ENCODE measurements at places on chromosomes 2 and 18.

- no peak for DNase-seq
Observed at GRCh38 chr2:235523021-235523420, 29.2 kb downstream of the AGAP1 start.

GRCh38 chr2:216235462-216235861 lies 126.3 kb downstream of the XRCC5 start:
- DNase-seq: no peak

GRCh38 chr2:43084699-43085091 lies 141.7 kb downstream of the ZFP36L2 start:
- no peak for DNase-seq

GRCh38 chr2:66508484-66509071 lies 73.7 kb downstream of the MEIS1 start:
- DNase-seq: no peak

DNA sequence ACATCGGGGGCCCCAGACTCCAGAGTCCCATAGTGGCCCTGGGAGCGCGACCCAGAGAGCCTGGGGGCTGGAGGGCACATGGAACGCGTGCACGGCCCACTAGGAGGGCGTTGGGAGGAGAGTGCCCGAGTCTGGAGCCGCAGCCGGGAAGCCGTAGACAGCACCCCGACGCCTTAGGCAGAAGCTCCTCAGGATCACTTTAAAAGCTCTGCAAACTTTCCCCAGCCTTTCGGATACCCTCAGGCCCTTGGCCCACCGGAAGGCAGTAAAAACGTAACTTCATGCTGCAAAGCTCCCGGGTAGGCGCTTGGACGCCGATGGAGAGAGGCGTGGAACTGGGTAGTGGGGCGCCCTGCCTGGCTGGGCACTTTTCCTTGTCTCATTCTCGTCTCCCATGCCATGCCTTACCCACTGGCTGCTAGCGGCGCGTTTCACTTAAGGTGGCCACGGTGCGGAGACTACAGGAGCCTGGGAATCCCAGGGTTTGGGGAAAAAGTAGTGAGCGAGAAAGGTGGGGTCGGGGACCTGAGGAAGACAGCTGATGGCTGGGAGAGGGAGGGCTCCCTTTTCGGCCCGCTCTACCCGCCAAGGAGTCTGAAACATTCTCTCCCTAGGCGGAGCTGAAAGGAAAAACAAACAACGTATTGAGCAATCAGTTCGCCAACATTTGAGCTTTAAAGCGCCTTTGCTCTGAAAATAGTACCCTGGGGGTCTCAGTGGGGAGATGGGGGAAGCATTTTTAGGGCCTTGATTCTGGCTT lies 141.8 kb downstream of the MEIS1 start:
- DNase-seq: no peak

DNA sequence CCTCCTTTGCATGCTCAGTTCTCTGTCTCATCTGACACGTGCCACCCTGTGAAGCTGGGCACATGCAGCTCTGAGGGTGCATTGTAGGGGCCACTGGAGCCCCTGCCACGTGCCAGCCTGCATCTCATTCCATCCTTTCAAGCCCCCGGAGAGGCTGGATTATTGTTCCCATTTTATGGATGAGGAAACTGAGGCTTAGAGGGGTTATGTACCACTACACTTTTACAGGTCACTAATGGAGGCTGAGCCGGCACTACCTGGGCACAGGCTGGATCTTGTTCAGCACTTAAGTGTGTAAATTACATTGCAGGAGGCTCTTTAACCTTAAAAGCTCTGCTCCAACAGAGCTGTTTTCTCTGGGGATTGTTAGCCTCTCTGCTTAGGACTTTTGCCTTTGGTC lies 47.5 kb downstream of the KCNIP3 start:
- no peak for DNase-seq

DNA sequence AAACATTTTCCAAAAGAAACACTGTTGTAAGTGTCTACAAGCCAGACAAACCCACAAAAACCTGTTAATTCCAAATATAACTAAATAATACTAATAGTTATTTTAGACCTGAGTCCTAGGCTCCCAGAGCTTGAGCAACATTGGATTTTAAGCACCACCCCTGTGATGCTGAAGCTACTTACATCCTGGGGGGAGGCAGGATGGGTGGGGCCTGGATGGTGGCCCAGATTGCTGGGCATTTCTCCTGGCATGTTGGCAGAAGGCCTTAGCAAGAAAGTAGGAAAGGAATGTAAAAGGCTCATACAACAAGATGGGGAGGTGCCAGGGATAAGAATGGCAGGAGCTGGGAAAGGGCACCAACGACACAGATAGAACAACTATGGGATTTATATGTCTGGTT lies 50.7 kb upstream of the OTX1 start:
- peak; percentile 37 for DNase-seq

DNA sequence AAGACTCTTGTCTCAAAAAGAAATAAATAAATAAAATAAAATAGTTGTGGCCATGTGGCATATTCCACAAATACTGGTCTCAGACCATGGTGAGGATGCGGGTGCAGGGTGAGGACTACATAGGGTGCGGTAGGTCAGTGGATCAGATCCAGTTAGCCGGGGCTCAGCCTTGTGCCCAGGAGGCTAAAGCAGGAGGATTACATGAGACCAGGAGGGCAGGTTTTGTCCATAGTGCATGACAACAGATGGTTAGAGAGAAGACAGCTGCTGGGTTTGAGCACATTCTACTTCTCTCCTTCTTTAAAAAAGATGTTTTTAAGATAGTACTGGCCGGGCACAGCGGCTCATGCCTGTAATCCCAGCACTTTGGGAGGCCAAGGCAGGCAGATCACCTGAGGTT lies 12.8 kb upstream of the PSD4 start:
- DNase-seq: no peak

GRCh38 chr2:208546860-208547650 lies 140.5 kb downstream of the PTH2R start:
- DNase-seq: no peak

- DNase-seq: no peak
Observed at GRCh38 chr2:28544922-28545589, 49.2 kb downstream of the PLB1 start.

DNA sequence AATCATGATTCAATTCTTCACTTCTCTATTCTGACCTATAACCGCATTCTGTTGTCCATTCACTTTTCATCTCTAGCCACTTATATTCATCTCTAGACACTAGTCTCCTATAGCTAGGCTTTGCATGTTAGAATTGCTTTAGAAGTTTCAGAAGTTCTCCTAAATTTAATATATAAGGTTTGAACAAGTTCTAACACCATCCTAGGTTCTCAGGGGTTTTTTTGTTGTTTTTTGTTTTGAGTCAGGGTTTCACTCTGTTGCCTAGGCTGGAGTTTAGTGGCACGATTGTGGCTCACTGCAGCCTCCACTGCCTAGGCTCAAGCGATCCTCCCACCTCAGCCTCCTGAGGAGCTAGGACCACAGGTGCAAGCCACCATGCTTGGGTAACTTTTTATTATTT lies 19.9 kb downstream of the WDSUB1 start:
- no peak for DNase-seq

GRCh38 chr2:58633613-58634365 lies 392.7 kb upstream of the FANCL start:
- peak; percentile 42 for DNase-seq

GRCh38 chr2:184769023-184769422 lies 170.7 kb downstream of the ZNF804A start:
- DNase-seq: peak; percentile 77

- no peak for DNase-seq
Observed at GRCh38 chr2:151978709-151979108, 120.1 kb downstream of the CACNB4 start.

DNA sequence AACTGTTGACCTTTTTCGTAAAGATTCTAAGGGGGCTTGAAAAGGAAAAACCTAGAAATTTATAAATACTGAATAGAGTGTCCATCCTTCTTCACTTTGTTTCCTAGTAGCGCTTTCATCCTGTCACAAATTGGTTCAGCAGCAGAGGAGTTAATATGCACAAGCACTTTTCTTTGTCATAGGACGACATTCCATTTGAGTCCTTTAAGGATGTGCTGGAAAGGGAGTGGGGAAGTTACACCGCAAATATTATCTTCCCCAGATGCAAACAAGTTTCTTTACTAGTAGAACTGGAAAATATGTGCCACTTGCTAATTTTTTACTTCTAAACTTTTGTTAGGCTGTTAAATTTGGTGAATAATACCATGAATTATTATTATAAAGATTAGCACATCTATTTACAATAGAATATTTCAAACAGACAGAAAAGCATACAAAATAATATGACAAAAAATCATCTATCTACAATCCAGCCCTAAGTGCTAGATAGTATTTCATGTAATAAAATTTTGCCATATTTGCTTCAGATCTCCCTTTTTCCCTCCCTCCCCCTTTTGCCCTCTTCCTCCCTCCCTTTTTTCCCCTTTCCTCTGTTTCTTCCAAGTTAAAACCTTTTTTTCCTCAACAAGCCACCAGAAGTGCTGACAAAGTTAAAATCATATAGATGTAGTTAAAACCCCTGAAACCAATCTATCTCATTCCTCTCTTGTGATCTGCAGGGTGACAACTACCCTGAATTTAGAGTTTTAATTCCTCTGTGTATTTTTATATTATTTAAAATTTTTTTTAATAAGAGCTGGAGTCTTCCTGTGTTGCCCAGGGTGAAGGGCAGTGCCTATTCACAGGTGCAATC lies 50.5 kb upstream of the MAP4K3 start:
- DNase-seq: no peak

GRCh38 chr18:57589161-57589560 lies 2.7 kb upstream of the FECH start:
- no peak for DNase-seq

- no peak for DNase-seq
Observed at GRCh38 chr2:85269959-85270358, 57.8 kb downstream of the TGOLN2 start.

- no peak for DNase-seq
Observed at GRCh38 chr2:213079756-213080155, 71.7 kb downstream of the IKZF2 start.

GRCh38 chr2:144515696-144516410 lies 4.1 kb downstream of the ZEB2 start:
- DNase-seq: no peak

GRCh38 chr2:225340923-225341322 lies 58.6 kb upstream of the NYAP2 start:
- no peak for DNase-seq

DNA sequence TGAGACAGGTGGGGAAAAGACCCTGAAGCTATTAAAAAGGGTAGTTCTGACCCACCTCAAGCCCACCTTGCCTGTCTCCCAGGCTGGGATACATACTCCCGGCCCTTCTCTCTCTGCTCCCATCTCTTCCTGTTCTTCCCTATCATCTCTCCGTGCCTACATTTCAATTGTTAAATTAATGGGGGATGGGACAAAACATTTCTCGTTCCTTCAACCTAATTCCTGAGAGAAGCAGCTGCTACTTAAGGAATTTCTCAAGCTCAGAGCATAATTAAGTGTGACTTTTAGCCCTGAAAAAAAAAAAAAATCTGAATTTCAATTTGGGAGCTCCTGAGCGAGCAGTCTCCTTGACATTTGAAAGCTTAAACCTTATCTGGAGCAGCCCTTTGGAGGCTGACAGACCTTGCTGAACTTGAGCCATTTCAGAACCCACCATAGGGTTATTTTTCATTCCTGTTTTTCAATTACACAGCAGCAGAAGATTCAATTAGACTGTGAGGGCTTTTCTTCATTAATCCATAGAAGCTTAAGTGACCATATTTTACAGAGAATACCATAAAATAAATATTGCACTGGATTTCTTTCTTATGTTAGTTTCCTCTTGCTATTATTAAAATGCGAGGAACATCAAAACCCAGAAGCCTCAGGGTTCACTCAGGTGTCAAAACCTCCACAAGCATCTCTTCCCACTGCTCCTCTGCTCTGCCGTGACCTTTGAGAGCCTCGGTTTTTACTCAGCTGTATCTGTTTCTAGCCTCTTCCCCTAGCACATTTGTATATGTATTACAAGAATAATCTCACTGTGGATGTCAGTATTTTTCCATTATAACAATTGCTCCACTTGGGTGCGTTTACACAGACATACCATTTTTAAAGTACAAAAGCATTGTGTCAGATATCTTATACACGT lies 125.7 kb downstream of the B3GNT2 start:
- no peak for DNase-seq

DNA sequence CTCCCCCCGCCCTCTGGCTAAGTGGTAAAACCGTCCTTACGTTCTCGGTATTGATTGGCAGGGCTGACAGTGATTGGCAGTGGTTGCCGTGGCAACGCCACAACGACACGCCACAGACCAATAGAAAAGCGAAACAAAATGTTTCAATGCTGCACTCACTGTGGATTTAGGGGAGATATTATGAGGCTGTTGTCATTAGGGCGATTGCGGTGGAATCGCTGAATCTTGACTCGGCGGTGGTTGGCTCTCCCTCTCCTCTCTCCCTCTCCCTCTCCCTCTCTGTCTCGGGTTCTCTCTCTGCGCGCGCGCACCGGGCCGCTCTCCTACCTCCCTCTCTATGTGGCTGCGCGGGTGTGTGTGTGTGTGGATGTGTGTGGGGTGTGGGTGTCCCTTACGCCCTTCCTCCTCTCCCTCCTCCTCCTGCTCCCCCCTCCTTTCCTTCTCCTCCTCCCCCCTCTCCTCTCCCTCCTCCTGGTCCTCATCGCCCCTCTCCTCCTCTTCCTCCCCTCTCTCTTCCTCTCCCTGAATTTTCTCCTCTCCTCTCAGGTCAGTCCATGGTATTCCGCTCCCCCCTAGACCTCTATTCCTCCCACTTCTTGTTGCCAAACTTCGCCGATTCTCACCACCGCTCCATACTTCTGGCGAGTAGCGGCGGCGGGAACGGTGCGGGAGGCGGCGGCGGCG lies at the start of gene SIX3:
SIX3 (plus strand) TSS at position 152 of the 684 bp plus-strand sequence; CDS start at position 555, 403 bp downstream.
- no peak for DNase-seq

GRCh38 chr2:193315428-193316091 lies 1120.8 kb upstream of the TMEFF2 start:
- DNase-seq: no peak

- no peak for DNase-seq
Observed at GRCh38 chr2:172888714-172889669, 153.3 kb downstream of the RAPGEF4 start.

DNA sequence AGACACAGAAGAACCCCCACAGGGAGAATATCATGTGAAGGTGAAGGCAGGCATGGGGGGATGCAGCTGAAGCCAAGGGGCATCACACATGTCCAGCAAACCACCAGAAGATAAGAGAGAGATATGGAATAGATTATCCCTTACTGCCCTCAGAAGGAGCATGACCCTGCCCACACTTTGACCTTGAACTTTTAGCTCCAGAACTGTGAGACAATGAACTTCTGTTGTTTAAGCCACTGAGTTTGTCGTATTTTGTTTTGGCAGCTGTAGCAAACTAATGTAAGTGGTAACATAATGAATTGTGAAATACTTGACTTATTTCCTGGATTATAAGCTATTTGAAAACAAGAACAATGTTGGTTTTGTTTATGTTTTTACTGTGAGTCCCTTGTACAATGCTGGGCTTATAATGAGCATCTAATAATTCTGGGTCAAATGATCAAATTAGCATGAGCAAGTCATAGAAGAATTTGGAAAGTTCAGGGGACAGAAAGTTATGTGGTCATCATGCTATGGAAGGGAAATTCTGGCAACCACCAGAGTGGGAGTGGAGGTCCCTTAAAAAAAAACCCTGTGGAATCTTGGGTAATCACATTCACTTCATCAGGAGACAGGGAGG lies 541.0 kb upstream of the KLHL29 start:
- no peak for DNase-seq

GRCh38 chr2:131673400-131674173 lies 145.9 kb downstream of the CCDC74A start:
- DNase-seq: peak; percentile 36

GRCh38 chr2:208062113-208062512 lies 36.8 kb upstream of the PLEKHM3 start:
- no peak for DNase-seq
